ENCODE measurements at places on chromosomes 12 and 14. TPM values are rescaled to one million over a fixed set of nuclear protein-coding genes. Genes with fewer than 3 reads are reported as not detected.

Gene KRR1
- 81.7 TPM for total RNA-seq

GRCh38 chr12:128797119-128798118, 26.3 kb downstream of the SLC15A4 start:
- peak; percentile 46 for DNase-seq

Gene TROAP
- total RNA-seq = 141 TPM

GRCh38 chr14:61963926-61964325, 201.7 kb downstream of the SNAPC1 start:
- DNase-seq = no peak

GRCh38 chr14:64507376-64508156, 3.0 kb downstream of the ZBTB1 start:
- no peak for DNase-seq

DNA sequence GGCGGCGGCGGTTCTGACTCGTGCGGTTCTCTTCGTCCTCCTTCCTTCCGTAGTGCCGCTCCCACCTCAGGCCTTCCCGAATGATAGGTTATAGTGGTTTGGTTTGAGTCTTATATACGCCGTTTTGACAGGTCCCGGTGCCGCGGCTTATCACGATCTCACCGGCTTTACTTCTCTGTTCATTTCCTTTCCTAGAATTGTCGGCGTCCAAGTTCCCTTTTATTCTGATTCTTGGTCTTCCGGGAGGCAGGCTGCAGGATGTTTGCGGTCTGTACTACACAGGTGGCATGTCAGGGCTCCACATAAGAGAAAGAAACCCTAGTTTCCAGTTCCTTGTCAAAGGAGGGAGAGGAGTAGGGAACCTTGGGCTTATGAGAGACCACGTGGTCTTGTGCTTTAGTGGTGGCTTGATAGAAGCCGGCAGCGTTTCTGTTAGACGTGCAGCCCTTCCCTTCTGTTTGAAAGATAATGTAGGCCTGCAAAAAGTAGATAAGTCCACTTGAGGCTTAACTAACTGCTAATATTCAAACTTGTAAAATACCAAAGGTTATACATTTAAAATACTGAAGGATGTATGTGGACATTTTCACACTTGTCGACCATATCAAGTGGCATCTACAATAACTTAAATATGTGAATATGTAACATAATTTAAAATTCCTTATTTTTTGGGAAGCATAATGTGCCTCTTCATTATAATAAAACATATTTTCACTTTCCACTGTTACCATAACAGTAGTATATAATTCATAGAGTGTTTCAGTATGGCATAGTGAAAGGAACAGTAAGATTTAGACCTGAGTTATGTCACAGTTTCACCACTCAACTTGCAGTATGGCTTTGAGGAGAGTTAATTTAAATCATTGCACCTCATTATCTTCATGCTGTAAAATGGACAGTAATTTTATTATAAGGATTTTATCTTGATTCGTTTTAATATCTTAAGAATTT, 804 bp downstream of the USP15 start:
- DNase-seq = peak; percentile 88

- DNase-seq = no peak
Observed at GRCh38 chr12:27866373-27867101, 86.5 kb upstream of the MANSC4 start.

GRCh38 chr14:72554994-72555608, 338.8 kb downstream of the DPF3 start:
- DNase-seq = no peak

Gene PCED1B
- total RNA-seq = 19.3 TPM

GRCh38 chr14:68787092-68787992, 5.5 kb downstream of the ZFP36L1 start:
- DNase-seq = no peak

Gene SLC25A47
- not detected for total RNA-seq

All from OCI-LY7 (cell line).